ENCODE measurements at places on chromosomes 6 and 20. TPM values are rescaled to one million over a fixed set of nuclear protein-coding genes. Genes with fewer than 3 reads are reported as not detected.

ULBP2 gene
- 6.9 TPM for total RNA-seq

USP49 gene
- total RNA-seq = 2.8 TPM

PTCRA gene
- total RNA-seq = not detected

TFAP2D gene
- total RNA-seq = not detected

RNF39 gene
- total RNA-seq = not detected

ZNF335 gene
- total RNA-seq = 11.6 TPM

ELOVL4 gene
- total RNA-seq = 0.94 TPM

FNDC11 gene
- 0.94 TPM for total RNA-seq
